Prostate gland (tissue), 2 donors: ENCODE measurements at places on chromosomes 11 and 22. TPM values are rescaled to one million over a fixed set of nuclear protein-coding genes. Genes with fewer than 3 reads are reported as not detected.

GRCh38 chr11:72038491-72038890 is 39.8 kb downstream of the IL18BP start:
- DNase-seq, result peak; percentile 78

GRCh38 chr11:110044226-110044968 is 48.8 kb upstream of the ZC3H12C start:
- DNase-seq, result no peak

- DNase-seq, result no peak
Measured at GRCh38 chr22:46303347-46303965, 6.8 kb downstream of the GTSE1 start.

Gene FAM180B
- not detected for total RNA-seq

DNA sequence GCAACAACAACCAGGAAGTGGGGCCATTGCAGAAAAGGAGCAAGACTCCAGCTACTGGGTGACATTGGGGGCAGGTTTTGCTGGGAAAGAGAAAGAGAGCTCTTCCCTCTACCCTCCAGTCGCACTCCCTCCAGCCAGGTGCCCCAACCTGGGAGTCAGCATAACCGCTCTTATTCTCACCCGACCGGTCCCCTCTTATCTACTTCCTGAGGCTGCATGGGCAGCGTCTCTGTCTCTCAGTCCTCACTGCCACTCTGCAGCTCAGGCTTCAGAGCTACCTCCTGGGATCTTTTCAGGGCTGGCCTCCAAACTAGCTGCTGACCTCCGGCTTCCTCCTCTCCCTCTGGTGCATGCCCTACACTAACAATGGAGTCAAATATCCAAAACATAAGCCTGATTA is 5.1 kb downstream of the ZNF70 start:
- no peak for DNase-seq

Gene GPR83
- not detected for total RNA-seq

DNA sequence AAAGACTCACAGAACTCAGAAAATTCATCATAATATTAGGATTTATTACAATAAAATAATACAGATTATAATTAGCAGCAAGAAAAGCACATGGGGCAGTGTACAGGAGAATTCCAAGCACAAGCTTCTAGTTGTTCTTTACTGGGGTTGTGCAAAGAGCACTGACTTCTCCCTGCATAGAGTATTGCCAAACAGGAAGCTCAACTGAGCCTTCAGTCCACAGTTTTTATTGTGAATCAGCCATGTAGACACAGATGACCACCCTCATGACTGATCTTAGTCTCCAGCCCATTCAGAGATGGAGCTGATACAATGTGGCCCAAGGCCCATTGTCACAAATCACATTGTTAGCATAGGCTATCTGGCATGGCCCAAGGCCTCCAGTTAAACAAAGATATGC is 798.9 kb downstream of the KCNA4 start:
- no peak for DNase-seq

DNA sequence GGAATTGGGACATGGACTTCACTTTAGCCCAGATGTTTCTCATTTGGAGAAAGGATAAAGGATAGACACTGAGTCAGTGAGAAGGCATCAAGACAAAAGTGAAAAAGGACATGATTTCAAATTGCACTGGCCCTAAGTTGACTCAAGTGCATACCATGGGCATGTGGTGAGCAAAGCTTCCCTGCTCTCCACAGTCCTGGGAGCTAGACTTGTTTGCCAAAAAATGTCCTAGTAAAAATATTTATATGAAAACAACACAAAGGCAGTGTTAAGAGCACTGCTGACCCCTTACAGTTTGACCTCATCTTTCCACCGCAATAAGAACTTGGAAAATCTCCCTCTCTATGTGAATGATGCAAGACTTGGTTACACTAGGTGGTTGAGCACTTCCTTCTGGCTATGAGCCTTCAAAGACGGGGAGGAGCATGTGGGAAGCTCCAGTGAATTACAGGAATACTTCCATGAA is 46.5 kb upstream of the FIBIN start:
- DNase-seq, result peak; percentile 43

- DNase-seq, result no peak
Measured at GRCh38 chr11:8097062-8097461, 16.1 kb downstream of the TUB start.

Gene SCUBE1
- 0.68 TPM for total RNA-seq

Gene DSCAML1
- total RNA-seq, result 2.8 TPM

GRCh38 chr11:69965821-69966582 is 112.1 kb upstream of the ANO1 start:
- DNase-seq, result no peak

Gene CHID1
- total RNA-seq, result 107 TPM

DNA sequence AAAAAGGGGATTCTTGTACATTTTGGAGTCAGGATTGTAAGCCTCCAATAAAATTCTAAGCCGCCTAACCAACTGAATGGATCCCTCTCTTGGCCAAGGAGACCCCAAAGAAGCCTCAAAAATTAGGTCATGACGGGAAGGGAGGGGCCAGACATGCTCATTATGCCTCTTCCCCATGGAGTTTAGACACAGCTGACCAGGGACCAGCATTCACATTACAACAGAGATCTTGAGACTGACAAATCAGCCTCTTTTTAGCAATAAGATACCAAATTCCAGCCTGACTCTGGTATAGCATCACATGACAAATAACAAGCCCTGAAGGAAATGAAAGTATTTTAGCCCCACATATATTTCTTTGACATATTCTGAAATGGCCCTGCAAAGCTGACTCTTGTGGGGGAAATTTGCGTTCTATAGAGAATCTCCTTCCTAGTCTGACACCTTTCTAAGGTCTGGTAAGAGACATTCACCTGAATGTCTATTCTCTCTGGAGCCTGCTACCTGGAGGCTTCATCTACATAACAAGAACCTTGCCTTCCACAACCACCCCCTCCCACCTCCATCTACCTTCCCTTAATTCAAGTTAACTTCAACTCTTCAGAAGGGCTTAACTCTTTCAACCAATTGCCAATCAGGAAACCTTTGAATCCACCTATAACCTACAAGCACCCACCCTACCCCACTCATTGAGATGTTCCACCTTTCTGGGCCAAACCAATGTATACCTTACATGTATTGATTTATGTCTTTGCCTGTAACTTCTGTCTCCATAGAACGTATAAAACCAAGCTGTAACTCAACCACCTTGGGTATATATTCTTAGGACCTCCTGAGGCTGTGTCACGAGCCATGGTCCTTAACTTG is 10.3 kb downstream of the GAL start:
- DNase-seq, result no peak

DNA sequence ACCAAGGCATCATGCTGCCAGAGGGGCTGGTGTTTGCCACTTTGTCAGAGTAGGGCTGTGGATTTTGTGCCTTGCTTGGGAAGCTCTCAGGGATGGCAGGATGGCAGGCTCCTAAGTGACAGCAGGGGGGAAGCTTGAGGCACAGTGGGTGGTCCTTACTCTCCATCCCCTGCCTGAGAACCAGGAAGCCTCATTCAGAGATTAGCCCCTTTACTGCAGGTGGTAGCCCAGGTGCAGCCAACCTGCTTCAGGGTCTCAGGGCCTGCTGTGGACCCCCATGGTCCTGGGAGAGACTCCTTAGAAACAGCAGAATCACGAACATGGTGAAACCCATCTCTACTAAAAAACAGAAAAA is 8.9 kb upstream of the ST3GAL4 start:
- DNase-seq, result no peak

- DNase-seq, result no peak
Measured at GRCh38 chr11:125091877-125092664, 19.4 kb downstream of the TMEM218 start.

Gene TMEM184B
- 137 TPM for total RNA-seq

GRCh38 chr11:63462137-63462536 is 28.8 kb downstream of the PLAAT5 start:
- DNase-seq, result no peak

DNA sequence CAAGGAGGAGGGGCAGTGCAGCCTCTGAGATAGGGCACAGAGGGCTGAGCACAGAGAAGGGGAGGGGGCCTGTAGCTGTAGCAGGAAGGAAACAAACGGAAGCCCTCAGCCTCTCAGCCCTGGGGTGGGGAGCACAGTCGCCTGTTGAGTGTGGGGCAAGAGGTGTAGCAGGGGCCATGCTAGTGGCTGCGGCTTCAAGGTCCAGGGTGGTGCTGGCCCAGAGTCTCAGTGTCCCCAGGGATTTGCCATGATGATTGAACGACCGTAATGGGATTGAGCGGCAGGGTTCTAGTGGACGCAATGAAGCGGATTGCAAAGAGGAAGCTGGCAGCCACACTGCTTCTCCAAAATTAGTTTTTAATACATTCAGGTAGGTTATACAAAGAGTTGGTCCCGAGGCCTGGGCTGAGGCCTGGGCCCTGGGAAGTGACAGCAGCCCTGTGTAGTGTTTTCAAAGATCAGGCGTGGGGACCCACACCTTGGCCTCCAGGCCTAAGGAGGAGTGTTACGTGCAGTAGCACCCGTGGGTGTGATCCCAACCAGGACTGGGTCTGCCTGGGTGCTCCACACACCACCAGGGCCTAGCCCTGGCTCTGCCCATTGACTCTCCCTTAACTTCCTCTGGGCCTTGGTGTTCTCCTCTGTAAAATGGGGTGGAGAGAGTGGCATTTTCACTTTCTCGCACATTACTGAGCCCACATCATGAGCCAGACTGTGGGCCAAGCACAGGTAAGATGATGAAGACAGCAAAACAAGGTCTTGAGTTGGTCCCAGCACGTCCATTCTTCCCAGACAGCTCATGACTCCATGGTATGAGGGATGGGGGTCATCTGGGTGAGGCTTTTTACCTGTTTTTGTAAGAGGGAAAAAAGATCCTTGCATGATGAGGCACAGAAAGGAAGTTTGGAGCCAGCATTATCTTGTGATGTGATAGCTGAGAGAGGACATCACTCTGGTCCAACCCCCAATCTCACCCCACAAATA is 13.1 kb downstream of the LRRC32 start:
- no peak for DNase-seq

Gene RIBC2
- 6.0 TPM for total RNA-seq

Gene APOL5
- total RNA-seq, result not detected

Gene SPON1
- total RNA-seq, result 13.7 TPM

DNA sequence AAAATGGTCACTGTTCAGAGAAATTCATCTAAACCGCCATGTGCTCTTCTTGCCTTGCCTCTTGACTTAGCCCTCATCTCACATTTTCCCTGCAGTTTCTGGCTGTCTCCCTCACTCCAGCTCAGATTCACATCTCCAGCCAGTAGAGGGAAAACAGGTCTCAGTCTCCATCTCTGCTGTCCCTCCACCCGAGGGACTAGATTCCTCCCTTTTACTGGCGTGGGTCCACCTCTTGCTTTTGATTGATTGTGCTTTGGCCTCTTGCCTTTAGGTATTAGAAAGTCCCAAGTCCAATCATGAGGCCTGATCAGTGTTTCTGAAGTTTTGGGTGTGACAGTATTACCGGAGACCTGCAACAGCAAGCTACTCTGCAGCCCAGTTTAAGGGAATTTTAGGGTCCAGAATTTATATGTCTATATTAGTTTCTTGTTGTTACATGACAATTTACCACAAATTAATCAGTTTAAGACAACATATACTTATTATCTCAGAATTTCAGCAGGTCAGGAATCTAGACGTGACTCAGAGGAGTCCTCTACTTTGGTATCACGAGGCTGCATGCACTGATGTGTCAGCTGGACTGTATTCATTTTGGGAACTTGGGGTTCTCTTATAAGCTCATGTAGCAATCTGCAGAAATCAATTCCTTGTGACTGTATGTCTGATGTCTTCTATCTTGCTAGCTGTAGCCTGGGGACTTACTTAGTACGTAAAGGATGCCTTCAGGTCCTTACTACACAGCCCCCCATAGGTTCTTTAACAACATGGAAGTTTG is 805.2 kb upstream of the CCDC90B start:
- DNase-seq, result no peak

- peak; percentile 11 for DNase-seq
Measured at GRCh38 chr22:44448271-44448830, 49.7 kb downstream of the RTL6 start.

Gene MUC5B
- 0.18 TPM for total RNA-seq

DNA sequence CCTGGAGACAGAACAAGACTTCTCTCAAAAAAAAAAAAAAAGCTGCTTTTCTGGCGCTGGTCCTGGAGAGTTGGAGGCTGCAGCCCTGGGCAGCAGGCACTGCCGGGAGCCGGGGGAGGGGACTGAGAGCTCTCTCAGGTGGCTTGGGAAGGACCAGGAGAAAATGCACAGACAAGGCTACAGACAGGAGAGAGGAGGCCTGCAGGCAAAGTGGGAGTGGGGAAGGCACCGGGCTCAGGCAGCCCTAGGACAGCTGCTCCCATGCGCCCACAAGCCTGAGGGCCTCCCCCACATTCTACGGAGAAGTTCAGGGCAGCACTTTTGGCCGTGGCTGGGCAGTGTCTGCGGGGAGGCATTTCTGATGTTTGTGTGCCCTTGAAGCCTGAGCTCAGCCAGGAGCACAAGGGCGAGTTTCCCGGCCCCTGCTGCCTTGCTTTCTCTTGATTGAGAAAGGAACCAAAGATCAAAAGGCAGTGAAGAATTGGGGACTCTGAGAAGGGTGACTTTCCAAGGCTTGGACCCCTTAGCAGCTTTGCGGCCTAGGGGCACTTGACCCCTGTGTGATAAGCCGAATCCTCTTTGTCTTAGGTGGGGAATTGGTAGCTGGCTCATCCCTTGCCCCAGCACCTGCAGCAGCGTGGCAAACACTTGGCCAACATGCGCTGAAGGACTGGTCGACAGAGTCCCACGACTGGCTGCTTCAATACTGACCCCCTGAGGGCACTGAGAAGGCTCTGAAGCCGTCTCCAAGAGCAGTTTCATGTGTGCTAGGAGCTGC is 35.3 kb downstream of the PPM1F start:
- no peak for DNase-seq

Gene DERL3
- total RNA-seq, result 6.9 TPM

Gene ACR
- 13.1 TPM for total RNA-seq

GRCh38 chr11:45233121-45233803 is 52.9 kb downstream of the SYT13 start:
- peak; percentile 40 for DNase-seq

- DNase-seq, result no peak
Measured at GRCh38 chr11:115360186-115360824, 143.9 kb downstream of the CADM1 start.

Gene GPHA2
- not detected for total RNA-seq

DNA sequence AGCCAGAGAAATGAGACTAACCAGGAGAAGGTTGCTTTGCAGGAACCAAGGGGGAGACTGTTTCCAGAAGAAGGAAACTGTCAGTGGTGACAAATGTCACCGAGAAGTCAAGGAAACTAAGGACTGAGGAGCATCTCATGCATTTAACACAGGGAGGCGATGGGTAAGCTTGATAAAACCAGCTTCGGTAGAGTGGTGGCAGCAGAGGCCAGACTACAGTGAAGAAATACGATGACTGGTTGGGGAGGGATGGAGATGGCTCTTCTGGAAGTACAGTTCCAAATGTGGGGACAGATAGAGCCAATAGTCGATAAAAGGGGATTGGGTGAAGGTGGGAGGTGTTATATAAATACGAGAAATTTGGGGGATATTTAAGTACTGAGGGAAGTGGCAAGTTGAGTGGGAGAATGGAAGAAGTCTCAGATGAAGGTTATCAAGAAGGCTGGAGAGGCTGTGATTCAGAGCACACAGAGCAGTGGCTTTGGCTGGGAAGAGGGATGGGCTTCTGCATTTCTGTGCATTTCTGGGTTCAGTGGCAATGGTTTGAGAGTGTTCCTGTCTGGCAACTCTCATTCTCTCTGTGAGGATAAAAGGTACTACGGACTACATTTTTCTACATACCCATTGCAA is 29.2 kb downstream of the SC5D start:
- DNase-seq, result peak; percentile 37
